T-helper 1 cell treated with Interleukin-12 subunit alpha and Interleukin-12 subunit beta and Interleukin-4 antibody, amounts not matched to agents 30 ng/mL and 1 ng/mL, for 36 hours (primary cell): ENCODE measurements at places on chromosomes 7 and 10. TPM values are rescaled to one million over a fixed set of nuclear protein-coding genes. Genes with fewer than 3 reads are reported as not detected.

The AP1S1 gene
- total RNA-seq, result 41.1 and 42.3 TPM in 2 replicates

The RHOBTB1 gene
- total RNA-seq, result not detected in 2 replicates

The WAPL gene
- total RNA-seq, result 47.5 and 49.1 TPM in 2 replicates

The DYDC2 gene
- not detected in 2 replicates for total RNA-seq

The NCF1 gene
- 0.96 and 1.4 TPM in 2 replicates for total RNA-seq

The CCDC7 gene
- total RNA-seq, result 12.9 and 13.6 TPM in 2 replicates

The NEURL1 gene
- total RNA-seq, result 2.2 and 2.3 TPM in 2 replicates

The SPRN gene
- not detected in 2 replicates for total RNA-seq

The NRP1 gene
- 1.4 and 3.4 TPM in 2 replicates for total RNA-seq

The CYP3A7 gene
- not detected in 2 replicates for total RNA-seq

The PTPRN2 gene
- 2.5 and 2.9 TPM in 2 replicates for total RNA-seq

The SAP25 gene
- 20.9 and 23.8 TPM in 2 replicates for total RNA-seq

The DMBT1 gene
- not detected in 2 replicates for total RNA-seq

The TBXAS1 gene
- total RNA-seq, result 6.0 and 7.2 TPM in 2 replicates

The ELMO1 gene
- 120 and 127 TPM in 2 replicates for total RNA-seq

The ADK gene
- 27.1 and 28.8 TPM in 2 replicates for total RNA-seq

The LRWD1 gene
- 27.3 and 30.7 TPM in 2 replicates for total RNA-seq

The C10orf95 gene
- total RNA-seq, result 0.20 TPM in 1 of 2 replicates, not detected in the other
